NB4 (cell line): ENCODE measurements at places on chromosomes 6 and 20.

- no peak for DNase-seq
Observed at GRCh38 chr6:10359581-10359980, 55.3 kb downstream of the TFAP2A start.

DNA sequence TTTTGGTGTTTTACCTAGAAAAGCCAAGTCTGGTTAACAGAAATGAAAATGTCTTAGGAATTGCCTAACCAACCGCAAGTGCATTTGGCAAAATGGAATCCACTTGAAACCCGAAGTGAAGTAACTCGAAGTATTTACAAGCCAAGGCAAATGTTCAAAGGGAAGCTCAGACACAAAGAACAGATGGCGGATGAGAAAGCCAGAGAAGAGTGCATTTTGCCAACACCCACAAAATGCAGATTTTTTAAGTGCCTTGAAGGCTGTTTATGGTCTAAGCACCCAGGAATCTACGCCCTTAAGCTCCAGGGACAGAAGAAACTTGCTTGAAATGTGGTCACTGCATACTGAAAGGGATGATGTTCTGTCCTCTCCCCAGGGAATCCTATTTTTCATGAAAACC lies 70.0 kb upstream of the TBXT start:
- DNase-seq = peak; percentile 26

DNA sequence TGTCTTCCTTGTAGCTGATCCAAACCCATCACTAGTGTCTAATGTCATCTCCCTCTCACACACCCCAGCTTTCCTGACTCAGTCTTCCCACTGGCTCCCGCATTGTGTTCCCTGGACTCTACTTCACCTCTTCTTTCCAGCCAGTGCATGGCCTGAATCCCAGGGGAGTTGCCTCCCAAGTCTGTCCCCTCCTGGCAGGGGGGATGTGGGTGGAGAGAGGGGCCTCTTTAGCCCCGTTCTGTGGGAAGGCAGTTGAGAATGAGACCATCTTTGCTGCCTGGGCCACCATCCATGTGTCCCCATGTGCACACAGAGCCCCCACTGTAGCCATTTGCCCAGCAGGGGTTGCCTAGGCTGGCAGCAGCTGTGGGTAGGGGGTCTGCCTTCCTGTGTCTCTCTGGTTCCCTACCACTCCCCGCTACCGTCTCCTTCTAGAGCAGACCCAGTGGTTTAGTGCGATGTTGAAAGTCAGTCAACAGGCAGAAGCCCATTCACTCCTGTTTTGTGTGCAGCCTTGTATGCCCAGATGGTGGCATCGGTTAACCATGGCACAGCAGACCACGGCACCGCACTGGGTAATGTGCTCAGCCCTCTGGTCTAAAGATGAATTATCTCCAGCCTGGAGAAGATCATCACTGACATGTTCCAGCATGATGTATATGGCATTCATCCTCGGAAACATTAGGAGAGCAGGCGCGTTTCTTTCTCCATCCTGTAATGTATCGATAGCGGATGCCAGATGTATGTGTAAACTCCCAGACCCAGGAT lies 178.8 kb upstream of the SNX9 start:
- DNase-seq = peak; percentile 71

DNA sequence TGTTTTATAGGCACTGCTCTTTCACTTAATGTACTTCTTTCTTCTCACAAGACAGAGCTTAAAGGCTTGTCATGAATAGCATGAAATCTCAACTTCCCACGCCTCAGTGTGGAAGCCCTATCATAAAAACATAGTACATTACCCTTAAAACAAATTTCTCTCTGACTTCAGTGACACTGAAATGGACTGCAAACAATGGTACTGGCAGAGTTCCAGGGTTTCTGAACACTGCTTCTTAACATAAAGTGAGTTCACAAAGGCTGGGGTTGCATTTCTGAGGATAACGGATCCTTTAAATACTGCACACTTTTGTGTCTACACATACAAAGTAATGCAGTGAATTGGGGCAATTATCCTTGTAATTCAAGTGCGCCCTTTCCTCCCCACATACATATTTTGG lies 32.3 kb upstream of the PLEKHG1 start:
- no peak for DNase-seq

GRCh38 chr6:130882370-130882769 lies 55.2 kb downstream of the SMLR1 start:
- DNase-seq = peak; percentile 31

DNA sequence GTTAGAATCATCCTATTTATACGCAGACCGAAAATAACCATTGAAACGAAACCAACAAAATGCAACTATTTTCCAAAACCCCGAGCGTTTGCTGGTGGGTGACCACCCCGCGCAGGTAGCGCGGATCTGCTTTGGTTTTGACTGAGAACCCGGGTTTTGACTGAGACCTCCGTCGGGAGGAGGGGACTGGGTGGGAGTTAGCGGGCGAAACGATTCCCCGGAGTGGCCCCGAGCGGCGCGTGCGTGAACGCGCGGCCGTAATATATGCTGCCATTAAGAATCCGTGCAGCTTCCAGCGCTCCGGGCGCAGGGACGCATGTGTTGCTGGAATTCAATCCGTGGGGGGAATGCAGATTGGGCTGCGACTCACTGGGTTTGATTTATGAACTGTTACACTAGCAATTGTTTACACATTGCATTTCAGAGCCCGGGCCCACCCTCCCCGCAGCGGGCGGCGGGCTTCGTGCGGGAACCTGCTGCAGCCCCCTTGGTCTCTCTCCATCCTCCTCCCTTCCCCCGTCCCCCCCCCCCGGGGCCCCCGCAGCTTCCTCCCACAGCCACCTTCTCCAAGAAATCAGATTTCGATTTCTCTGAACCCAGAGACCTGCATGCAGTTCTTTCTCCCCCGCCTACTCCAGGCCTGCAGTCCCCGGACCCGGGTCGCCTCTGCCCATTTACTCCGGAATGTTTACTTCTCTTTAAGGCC lies 9.9 kb downstream of the NRN1 start:
- DNase-seq = peak; percentile 41

- DNase-seq = peak; percentile 24
Observed at GRCh38 chr6:10655508-10656055, 38.8 kb downstream of the C6orf52 start.

DNA sequence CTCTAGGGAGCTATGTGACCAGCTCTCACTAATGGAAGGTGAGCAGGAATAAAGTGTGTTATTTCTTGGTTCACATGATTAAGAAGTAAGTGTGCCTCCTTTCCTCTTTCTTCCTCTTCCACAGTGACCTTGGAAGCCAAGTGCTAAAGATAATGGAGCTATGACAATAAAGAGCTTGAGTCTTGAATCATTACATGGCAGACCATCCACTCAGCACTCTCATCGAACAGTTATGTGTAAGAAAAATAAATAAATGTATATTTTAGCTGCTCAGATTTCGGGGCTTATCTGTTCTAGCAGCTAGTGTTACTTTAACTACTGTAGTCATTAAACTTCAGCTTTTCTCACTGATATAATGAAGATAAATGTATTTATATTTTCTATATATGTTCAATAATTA lies 72.9 kb downstream of the HDGFL1 start:
- DNase-seq = no peak

GRCh38 chr20:46787991-46788762 lies 78.7 kb downstream of the SLC2A10 start:
- DNase-seq = no peak

- DNase-seq = peak; percentile 99
Observed at GRCh38 chr6:37818536-37819176, 871 bp upstream of the ZFAND3 start.

DNA sequence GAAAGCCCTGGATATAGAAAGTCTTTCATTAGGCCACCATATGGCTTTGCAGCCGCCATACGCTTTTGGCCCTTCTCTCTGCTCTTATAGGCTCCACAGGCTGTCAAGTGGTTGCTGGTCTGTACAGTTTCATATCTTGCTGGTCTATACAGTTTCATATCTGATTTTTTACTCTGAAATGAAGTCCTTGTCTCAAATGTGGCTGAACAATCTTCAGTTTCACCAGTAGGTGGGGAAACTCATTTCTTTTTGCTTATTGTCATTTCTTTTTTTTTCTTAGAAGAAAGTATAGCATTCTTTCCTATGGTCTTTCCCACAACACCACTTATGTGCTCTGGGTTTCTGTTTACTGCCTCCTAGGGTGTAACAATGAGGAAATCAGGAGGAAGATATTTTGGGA lies 771.4 kb upstream of the MMS22L start:
- peak; percentile 18 for DNase-seq

GRCh38 chr6:110246378-110246777 lies 66.2 kb downstream of the CDC40 start:
- no peak for DNase-seq

- no peak for DNase-seq
Observed at GRCh38 chr20:61061981-61062380, 190.1 kb upstream of the CDH4 start.

DNA sequence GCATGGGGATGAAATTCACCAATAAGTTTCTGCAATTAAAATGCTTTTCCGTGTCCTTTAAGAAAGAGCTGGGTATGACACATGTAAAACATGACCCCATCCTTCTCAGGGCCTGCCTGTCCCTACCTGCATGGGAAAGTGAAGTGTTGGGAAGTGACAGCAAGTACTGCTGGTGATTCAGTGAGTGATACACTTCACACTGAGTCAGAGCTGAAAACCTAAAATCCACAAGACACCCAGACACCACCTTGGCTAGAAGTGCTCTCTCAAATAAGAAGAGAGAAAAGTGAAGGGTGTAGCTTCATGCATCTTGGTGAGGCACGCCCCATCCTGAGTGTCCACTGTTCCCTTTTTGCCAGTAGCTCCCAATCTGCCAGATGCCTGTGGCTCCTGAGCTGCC lies 3.3 kb downstream of the RAB22A start:
- DNase-seq = no peak
